ENCODE measurements at places on chromosomes 12 and 14.

- DNase-seq: peak; percentile 92
These were observed 50.7 kb downstream of the TPCN1 start for GRCh38 chr12:113271853-113272561.

GRCh38 chr12:22229652-22230279 is 104.7 kb downstream of the ST8SIA1 start:
- no peak for DNase-seq

GRCh38 chr12:9936591-9936990 is 4.4 kb upstream of the CLEC2A start:
- DNase-seq: no peak

GRCh38 chr12:40988824-40989223 is 199.3 kb upstream of the PDZRN4 start:
- no peak for DNase-seq

DNA sequence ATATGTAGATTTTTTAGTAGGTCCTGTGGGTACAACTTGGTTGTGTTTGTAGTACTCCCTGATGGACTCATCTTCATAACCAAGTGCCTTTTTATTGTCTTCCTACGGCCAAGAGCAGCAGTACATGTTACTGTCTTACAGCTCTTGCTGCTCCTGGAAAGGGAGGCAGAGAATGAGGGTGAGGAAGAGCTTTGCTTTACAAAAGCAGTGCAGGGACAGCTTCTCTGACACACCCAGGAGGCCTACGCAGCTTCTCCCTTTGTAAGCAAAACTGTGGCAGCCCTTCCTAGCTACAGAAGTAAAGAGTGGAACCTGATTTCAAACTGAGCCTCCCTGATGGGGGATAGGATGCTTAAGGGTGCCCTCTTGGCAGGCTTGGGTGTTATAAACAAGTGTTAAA is 18.6 kb downstream of the MYRFL start:
- no peak for DNase-seq

GRCh38 chr14:61385002-61385685 is 63.8 kb downstream of the PRKCH start:
- no peak for DNase-seq

- DNase-seq: peak; percentile 35
These were observed 31.9 kb upstream of the MON2 start for GRCh38 chr12:62434494-62435302.

GRCh38 chr12:57241402-57242310 is 9.3 kb downstream of the STAC3 start:
- no peak for DNase-seq

- DNase-seq: no peak
These were observed 373.4 kb downstream of the NUAK1 start for GRCh38 chr12:105765053-105766014.

DNA sequence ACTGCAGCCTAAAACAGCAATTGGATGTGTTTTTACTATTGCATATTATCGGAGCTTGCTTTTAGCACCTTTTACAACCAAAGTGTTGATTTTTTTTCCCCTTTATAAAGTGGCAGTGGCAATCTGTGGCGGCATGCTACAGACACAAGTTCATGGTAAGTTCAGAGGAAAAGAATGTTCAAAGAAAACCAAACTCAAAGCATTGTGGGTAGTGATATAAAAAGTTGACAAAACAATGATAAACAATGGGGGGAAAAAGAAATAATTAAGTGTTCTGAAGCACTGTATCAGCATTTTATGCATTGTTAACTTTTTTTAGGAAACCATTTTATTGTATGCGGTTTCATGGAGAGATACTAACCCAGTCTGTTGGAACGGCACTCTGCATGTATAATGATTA is 492.0 kb upstream of the SOX5 start:
- no peak for DNase-seq

GRCh38 chr14:100621806-100622205 is 34.6 kb upstream of the BEGAIN start:
- DNase-seq: no peak

DNA sequence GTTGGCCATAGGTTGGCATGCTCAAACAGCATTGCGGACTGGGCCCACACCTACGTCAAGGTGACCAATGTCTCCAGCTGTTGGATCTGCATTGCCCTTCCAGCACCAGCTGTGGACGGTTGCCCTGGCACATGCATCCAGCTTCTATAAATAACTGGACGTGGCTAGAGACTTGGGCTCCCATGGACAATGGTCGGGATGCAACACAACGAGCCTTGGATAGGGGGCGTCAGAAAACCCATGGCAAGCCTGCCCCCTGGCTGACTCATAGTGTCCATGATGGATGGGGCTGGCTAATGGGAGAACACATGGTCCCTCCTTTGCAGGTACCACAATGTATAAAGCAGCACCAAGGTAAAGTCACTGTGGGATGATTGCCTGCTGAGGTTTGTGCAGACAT is 331.6 kb upstream of the FAR2 start:
- DNase-seq: no peak

- no peak for DNase-seq
These were observed 32.0 kb downstream of the ANAPC7 start for GRCh38 chr12:110371408-110372055.

- no peak for DNase-seq
These were observed 59.8 kb downstream of the HECTD4 start for GRCh38 chr12:112322441-112322840.

DNA sequence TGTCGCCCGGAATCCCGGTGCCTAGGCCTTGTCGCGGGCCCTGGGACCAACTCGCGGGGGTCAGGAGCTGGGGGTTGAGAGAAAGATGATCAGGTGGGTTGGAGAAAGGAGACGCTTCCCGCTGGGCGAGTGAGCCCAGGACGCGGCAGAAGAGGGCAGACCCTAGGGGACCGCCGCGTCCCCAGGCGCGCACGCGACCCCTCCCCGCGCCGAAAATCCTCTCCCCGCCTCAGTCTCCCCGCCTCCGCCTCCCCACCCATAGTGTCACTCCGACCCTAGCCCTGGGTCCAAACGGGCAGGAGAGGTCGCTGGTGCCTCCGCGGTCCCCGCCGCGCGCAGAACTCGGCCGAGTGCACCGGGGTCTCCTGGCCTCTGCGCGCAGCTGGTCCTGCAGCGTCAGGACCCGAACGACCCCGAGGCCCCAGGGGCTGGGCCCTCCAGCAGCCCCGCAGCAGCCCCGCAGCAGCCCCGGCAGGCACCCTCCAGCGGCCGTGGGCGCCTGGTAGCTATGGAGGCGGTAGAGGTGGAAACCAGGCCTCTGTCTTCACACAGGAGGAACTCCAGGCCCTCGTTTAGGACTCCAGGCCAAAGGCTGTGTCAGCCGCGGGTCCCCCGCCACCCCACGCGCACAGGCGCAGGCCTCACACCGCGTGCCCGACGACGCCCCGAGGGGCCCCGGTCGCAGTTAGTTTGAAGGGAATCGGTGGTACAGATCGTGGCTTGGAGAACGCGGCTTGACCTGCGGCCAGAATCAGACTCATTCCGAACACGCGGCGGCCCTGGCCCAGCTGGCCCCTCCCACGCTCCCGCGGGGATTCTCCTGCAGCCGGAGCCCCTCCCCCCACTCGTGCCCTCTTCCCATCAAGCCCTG is 60.1 kb upstream of the EIF5 start:
- DNase-seq: no peak

GRCh38 chr12:27810756-27811155 is 30.7 kb upstream of the MANSC4 start:
- DNase-seq: no peak

- no peak for DNase-seq
These were observed 84.3 kb downstream of the TMEM30B start for GRCh38 chr14:61196792-61197191.

- peak; percentile 34 for DNase-seq
These were observed 9.8 kb downstream of the CPNE6 start for GRCh38 chr14:24080888-24081738.

- peak; percentile 88 for DNase-seq
These were observed 225.5 kb downstream of the EPS8 start for GRCh38 chr12:15563663-15564062.

DNA sequence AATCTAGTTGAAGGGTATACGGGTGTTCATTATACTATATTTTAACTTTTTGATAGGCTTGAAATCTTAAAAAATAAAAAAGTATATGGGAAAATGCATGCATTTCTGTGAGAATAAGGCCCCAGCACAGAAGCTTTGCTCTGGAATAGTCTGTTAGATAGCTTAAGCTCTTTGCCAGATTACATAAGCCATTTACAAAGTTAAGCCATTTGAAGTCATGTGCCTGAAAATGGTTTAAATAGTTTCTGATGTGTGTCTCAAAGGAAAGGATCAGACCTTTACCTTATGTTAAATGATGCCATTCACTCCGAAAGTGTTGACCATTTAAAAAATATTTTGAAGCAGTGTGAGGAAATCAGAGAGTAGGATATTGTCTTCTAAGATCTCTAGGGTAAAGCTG is 51.3 kb downstream of the WASHC4 start:
- DNase-seq: no peak

DNA sequence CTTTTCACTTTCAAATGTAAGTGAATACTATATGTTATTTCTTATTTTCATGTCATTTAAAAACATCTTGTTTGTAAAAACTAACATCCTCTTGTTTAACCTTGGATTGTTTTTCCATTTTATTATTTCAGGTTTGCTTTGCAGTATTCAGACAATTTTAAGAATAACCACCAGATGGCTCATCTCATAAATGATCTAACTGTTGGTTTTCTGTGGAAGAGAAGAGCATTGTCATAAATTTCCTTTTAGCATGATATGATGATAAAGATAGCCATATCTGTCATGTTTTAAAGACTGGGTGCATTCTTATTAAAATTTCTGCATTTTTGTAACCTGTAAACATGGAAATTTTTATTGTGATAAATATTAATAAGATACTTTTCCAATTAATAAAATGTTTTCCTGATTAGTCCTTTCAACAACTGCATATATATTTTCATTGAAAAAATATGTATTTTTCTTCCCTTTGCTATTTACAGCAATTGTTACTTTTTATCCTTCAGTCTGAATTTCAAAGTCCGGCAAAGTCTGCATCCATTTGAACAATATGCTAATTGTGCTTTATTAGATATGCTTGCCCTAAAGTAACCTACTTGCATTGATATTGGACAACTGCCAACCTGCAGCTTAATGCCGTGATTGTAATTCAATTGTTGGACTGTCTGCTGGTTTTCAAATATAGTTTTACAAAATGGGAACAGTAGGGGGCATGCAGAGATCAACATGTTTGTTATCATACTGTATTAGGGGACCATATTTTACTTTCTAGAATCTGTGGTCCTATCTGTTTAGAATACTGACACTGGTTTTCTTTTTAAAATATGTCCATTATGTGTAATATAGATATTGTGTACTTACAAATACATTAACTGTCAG is 163.4 kb downstream of the GARIN6 start:
- no peak for DNase-seq
